ENCODE measurements at places on chromosomes 6 and 20. TPM values are rescaled to one million over a fixed set of nuclear protein-coding genes. Genes with fewer than 3 reads are reported as not detected.

DNA sequence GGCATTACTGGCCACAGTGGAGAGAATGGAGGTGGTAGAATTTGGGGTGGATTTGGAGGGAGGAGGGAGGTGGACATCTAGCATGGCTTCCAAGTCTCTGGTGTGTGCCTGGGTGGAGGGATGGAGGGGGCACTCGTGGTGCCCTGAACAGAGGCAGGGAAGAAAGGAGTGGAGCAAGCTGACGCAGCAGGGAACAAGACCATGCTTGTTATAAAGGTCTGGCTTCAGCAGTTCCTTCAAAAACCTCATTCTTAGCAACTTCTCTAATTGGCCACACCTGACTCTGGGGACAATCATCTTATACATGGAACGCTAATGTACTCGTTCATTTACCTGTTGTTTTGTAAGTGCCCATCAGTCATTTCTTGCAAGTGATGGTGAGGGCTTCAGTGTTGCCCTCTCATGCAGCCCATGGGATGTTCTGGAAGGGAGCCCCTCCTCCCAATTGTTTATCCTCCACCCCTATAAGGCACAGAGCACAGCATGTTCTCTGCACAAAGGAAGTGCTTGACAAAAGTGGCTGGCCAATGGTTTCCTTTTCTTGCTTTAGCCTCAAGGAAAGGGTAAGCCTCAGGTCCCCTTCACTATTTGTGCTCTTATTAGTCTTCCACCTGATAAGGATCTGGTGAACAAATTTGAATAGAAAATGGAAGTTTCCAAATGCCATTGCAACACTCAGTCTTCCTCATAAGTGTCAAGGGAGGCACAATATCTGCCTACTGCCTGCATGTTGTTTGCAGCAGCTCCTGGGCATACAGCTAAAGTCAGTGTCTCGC is 39.3 kb downstream of the GFOD1 start:
- no peak for DNase-seq

Gene PHACTR2
- 1.8 TPM for polyA plus RNA-seq

DNA sequence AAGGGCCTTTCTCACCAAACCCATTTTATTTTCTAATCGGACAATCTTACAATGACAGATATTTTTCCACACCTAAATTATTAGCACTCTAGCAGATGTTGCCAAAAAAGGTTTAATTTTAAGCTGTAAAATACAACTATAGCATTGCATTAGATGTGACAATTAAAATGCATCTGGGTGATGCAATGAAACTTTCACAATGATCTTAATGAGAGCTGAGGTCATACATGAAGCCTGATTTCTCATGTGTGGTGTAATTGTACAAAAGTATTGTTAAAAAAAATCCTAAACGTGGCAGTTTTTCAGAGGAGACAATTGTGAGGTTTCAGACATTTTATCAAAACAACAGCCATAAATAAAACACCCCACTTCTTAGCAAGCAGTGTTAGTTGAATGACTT is 606.0 kb downstream of the HDGFL1 start:
- DNase-seq = no peak

Gene RIMS1
- polyA plus RNA-seq = 2.0 TPM

DNA sequence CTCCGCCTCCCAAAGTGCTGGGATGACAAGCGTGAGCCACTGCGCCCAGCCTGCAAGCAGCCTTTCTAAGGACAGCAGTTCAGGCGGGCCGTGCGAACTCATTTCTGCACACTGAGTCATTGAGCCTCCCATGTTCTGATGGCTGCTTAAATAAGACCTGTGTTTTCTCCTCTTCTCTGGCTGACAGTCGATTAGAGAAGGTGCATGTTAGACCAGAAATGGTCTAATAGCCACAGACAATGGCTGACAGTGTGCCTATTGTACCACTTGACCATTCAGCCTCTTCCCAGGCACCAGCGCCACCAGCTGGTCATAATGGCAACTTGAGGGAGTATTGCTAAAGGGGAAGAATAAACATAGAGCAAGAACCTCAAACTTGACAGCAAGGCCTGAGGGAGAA is 6.2 kb downstream of the CST11 start:
- DNase-seq = no peak

Gene SERPINB6
- polyA plus RNA-seq = 50.6 TPM

GRCh38 chr6:125871365-125871764 is 80.6 kb downstream of the NCOA7 start:
- DNase-seq = no peak

Gene HAO1
- not detected for polyA plus RNA-seq

GRCh38 chr6:158118886-158119285 is 49.2 kb downstream of the SERAC1 start:
- DNase-seq = no peak

GRCh38 chr20:32192698-32193097 is 14.8 kb downstream of the PLAGL2 start:
- no peak for DNase-seq

Gene MYLIP
- polyA plus RNA-seq = 9.8 TPM

- DNase-seq = peak; percentile 81
Measured at GRCh38 chr6:98641949-98642719, 192.2 kb upstream of the POU3F2 start.

DNA sequence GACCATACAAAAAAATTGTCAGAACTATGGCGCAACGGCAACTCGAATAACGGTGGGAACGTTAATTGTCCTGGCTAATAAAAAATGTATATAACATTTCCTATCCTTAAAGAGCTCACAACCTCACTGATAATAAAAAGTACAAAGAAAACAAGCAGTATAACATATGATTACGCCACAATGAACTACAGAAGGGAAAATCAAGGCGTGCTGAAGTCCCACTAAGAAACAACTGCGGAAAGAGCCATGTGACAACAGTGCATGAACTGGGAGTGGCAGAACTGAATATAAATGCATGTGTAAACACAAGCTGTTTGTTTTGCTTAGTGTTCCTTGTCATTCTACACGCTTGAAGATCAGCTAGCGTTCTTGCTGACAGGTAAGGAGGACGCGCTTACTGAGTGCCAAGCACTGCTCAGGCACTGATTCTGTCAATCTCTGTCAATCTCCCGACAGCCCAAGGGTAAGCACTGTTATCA is 466 bp upstream of the PSMB1 start:
- no peak for DNase-seq

GRCh38 chr6:20839630-20840029 is 305.4 kb downstream of the CDKAL1 start:
- no peak for DNase-seq

DNA sequence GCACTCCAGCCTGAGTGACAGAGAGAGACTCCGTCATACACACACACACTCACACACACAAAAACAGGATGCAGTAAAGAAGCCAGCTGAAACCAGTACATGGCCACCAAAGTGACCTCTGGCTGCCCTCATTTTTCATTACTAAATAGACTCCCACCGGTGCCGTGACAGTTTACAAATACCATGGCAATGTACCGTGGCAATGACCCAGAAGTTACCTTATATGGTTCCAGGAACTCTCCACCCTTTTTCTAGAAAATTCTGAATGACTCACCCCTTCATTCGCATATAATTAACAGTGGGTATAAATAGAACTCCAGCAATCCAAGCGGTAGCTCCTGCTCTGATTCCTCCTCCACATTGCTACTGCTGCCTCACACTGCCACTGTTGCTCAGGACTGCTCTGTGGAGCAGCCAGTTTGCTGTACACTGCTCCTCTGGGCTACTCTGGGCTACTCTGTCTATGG is 57.7 kb downstream of the SNX5 start:
- DNase-seq = no peak

All from brain (organoid and tissue), 16 donors.